Upper lobe of right lung (tissue), 1 donor: ENCODE measurements at places on chromosomes 2 and 18. TPM values are rescaled to one million over a fixed set of nuclear protein-coding genes. Genes with fewer than 3 reads are reported as not detected.

The OLA1 gene
- 50.2 TPM for total RNA-seq

The MYO5B gene
- 31.6 TPM for total RNA-seq

The CXCR1 gene
- 5.3 TPM for total RNA-seq

The SIX2 gene
- not detected for total RNA-seq

The GNLY gene
- 18.5 TPM for total RNA-seq
